ENCODE measurements at places on chromosomes 6 and 20.
A peak's percentile ranks its signal among the peaks of the same experiment; 100 is the strongest.

GRCh38 chr6:34928220-34928619 lies 39.2 kb downstream of the ANKS1A start:
- DNase-seq = no peak

DNA sequence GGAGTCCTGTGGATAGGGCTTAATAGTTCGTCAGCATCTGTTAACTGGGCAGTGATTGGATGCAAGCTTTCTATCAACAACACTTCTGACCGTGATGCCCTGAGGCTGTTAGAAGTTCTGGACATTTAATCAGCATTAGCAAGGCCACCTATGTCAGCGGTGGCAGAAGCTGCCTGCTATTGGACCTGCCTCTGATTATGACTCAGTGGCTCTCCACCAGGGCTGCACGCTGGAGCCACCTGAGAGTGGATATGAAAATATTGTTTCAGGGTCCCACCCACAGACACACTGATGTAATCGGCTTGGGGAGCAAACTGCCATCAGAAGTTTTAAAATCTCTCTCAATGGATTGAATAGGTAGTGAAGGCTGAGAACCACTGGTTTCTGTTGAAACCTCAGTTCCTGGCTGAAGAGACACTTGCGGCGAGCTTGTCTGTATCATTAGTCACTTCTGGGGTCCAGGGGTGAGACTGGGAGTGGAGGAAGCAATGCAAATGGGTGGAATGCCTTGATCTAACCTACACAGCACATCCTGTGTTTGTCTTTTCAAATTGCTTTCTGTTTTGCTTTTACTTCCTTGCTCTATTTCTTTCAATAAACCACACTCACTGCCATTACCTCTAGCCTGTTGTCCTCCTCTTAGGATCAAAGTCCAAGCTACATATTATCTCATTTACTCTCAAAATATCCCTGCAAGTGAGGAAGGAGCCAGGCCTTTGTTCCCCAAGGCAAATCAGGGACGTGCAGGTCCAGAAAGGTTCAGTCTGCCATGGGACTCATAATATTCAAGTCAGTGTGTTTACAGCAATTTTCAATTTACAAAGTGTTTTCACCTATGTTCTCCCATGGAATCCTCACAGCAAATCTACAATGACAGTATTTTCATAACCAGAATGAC lies 4.2 kb downstream of the CLIC5 start:
- DNase-seq = peak; percentile 17

DNA sequence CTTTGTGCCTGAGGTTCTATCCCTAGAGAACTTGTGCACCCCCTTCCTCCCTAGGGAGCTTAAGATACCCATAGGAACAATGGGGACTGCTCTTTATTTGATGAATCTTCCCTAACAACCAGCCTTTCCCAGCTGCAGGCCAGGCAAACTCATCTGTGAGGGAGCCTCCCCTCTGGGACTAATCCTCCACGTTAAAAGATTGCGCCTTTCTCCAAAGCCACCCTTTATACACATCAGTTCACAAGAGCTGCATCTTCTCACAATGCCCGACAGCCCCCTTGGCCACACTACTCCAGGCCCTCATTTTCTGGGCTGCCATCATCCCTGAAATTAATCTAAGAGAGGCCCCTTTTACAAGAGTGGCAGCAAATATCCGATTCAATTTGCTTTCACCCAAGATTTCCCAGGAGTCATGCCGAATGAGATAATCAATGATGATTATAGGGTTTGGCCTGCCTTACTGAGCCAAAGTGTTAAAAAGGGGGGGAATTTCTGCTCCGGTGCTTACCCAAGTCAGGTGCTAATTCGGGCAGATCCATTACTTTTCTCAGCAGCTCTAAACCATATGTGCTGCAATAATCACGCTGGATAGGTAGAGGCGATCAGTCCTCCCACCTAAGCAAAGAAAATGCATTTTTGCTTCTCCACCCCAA lies 336.5 kb downstream of the KIF16B start:
- DNase-seq = no peak

GRCh38 chr6:50699051-50699775 lies 14.1 kb upstream of the TFAP2D start:
- DNase-seq = no peak

DNA sequence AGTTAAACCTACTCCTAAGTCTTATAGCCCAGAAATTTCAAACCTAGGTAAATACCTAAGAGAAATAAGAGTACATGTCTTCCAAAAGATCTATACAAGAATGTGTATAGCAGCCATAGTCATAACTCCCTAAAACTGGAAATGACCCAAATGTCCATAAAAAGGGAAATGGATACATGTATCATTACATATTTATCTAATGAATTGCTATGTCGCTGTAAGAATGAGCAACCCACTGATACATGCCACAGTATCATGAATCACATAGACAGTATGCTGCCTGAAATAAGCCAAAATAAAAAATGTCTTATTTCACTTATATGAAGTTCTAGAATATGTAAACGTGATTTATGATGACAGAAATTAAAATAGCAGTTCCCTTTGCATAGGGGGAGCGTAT lies 679.5 kb downstream of the MAFB start:
- DNase-seq = no peak

- DNase-seq = peak; percentile 36
Observed at GRCh38 chr6:122008101-122008999, 391.1 kb upstream of the HSF2 start.

DNA sequence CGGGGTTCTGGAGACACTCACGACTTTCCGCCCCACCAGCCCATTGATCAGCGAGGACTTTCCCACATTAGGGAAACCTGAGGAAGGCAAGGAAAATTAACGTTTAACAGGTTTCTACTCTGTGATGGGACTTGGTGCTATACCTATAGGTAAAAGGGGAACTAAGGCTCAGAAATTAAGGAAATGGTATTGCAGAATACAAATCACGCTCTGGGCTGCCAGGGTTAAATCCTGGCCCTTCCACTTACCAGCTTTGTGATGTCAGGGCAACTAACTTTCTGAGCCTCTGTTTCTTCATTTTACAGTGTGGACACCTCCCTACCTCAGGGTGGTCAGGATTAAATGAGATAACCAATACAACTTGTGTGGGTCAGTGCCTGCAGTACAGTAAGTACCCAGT lies 8.8 kb downstream of the GNL1 start:
- no peak for DNase-seq

- DNase-seq = no peak
Observed at GRCh38 chr6:64404396-64404795, 768.8 kb downstream of the PHF3 start.

GRCh38 chr20:62203378-62204030 lies 16.6 kb downstream of the HRH3 start:
- DNase-seq = no peak

- peak; percentile 82 for DNase-seq
Observed at GRCh38 chr20:31496761-31497295, 17.4 kb upstream of the HM13 start.

GRCh38 chr6:138454981-138455706 lies 44.1 kb downstream of the NHSL1 start:
- DNase-seq = no peak

GRCh38 chr20:44711237-44711636 lies 3.9 kb upstream of the CCN5 start:
- peak; percentile 55 for DNase-seq

GRCh38 chr6:7922596-7922995 lies 12.0 kb upstream of the TXNDC5 start:
- no peak for DNase-seq

DNA sequence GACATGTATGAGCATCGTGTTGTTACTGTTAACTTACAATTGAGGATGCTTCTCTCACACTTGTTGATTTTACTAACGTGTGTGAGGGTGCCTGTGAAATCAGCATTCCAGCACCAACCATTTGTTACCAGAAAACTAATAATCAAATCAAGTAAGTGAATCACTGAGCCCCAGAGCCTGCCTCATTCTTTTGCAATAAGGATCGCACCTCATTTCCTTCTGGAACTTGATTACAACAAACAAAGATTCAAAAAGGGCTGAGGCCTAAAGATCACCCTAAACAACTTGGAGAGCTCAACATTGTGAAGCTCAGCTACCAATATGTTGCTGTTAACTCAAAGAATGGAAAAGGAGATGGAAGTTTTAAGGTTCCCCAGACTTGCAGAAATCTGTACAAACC lies 274.7 kb downstream of the TFAP2A start:
- DNase-seq = no peak

- DNase-seq = no peak
Observed at GRCh38 chr6:157772820-157773219, 50.2 kb upstream of the SNX9 start.

DNA sequence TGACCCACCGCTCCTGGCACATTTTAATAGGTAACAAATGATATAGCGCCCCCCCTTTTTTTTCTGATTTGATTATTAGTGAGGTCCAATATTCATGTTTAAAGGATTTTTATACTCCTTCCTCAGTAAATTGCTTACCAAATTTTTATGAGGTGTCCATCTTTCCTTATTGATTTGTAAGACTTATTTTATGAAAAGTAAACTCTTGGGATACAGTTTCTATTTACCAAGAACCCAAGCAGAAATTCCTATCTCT lies 25.1 kb downstream of the TRIM27 start:
- DNase-seq = no peak

DNA sequence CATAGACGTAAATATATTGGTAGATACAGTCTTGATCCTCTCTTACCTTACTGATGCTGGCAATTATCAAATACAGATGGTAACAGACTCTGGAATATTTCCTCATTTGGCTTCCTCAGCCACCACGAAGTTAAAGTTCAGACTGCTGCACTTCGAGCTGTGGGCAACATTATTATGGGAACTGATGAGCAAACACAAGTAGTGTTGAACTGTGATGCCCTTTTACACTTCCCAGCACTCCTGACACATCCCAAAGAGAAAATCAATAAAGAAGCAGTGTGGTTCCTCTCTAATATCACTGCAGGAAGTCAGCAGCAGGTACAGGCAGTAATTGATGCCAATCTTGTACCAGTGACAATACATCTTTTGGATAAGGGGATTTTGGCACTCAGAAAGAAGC lies 162.7 kb upstream of the NT5E start:
- no peak for DNase-seq

- no peak for DNase-seq
Observed at GRCh38 chr20:34363465-34364222, 571 bp downstream of the ITCH start.

GRCh38 chr6:144530118-144530517 lies 245.0 kb downstream of the UTRN start:
- DNase-seq = no peak

GRCh38 chr6:167349631-167350274 lies 24.9 kb downstream of the TTLL2 start:
- DNase-seq = no peak

DNA sequence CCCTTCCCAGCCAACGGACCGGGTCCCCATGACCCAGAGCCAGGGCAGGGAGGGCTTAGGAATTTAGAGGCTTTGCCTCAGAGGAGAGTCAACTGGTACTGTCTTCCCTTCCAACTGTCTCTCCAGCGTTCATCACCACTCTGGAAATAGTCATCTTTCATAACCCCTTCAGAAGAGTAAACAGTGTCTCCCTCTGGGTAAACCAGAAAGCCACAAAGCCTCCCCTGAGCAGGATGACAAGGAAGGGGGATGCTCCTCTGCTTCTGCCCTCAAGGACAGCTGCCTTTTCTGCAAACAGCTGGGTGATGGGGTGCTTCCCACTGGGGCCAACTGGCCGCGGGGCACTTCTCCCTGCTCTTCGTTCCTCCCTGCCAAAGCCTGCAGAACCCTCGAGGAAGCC lies 90.1 kb downstream of the PSMG4 start:
- DNase-seq = no peak

DNA sequence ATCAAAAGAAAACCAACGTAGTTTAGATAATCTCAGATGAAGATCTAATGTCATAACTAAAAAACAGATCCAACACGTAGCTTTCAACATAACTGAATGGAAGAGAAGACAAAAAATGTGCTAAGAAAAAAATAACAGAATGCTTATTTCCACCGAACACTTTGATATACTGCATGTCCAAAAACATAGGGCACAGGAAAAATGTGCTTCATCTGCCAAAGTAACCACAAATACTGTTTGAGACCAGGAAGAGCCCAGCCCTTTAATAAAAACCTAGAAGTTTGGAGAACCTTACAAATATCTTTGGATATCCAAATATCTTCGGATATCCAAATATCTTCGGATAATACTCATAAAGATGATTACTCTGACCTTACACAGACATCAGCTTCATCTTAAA lies 19.8 kb downstream of the LAMA4 start:
- DNase-seq = no peak

DNA sequence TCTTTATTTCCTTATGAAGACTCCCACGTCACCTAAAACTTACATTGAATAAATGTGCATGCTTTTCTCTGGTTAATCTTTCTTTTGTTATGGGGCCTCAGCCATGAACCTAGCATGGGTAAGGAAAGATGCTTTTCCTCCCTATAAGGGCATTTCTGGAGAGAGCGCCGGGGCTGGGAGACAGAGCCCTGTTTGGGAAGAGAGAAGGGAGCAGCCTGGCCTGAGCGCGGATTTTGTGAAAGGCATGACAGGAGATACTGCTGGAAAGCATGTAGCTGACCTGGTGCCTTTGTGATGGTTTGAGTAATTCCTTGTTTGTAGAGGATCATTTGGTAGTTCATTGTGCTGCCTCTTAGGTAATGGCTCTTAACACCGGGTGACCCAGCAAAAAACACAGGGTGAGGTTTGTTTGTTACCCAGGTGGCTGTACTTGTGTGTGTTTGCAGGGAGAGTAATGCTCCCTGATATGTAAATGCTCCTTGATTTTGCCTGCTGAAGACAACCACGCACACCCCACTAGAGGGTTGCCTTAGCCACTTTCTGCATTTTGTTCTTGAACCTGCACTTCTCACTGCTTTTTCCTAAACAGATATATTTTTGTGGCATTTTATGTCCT lies 59.2 kb downstream of the ANKRD6 start:
- no peak for DNase-seq

DNA sequence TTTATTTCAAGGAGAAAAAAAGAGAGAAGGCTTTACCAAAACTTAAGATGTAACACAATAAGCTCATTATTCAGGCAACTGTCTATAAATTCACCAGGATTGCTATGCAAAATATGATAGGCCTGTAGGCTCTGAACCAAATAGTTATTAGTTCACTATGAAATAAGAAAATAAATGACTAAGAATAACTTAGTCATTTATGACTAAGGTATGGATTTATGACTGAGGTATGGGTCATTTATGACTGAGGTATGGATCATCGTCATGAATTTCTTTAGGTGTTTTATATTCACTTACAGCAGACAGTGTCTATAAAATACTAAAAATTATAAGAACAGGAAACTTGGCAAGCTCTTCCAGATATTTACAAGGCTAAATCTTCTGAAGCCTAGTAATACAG lies 52.1 kb upstream of the SNX9 start:
- no peak for DNase-seq

- DNase-seq = peak; percentile 55
Observed at GRCh38 chr6:2733324-2733723, 17.4 kb downstream of the MYLK4 start.

Measured in left ventricle myocardium inferior (tissue), 1 donor.